ENCODE measurements at places on chromosomes 3 and 15. TPM values are rescaled to one million over a fixed set of nuclear protein-coding genes. Genes with fewer than 3 reads are reported as not detected.

Gene RYR3
- 0.01 TPM for total RNA-seq

Gene ALPK3
- total RNA-seq: 0.18 TPM

Gene DPPA2
- total RNA-seq: not detected

Gene SCAANT1
- total RNA-seq: not detected

Gene FSTL1
- total RNA-seq: 71.1 TPM

Gene KLHL40
- total RNA-seq: not detected

Gene IGF1R
- 44.0 TPM for total RNA-seq

Gene TAGLN3
- total RNA-seq: not detected

Data from A549 treated with CORT108297 at 1 μM for 4 hours (cell line).